ENCODE measurements at places on chromosomes 1 and 21.

DNA sequence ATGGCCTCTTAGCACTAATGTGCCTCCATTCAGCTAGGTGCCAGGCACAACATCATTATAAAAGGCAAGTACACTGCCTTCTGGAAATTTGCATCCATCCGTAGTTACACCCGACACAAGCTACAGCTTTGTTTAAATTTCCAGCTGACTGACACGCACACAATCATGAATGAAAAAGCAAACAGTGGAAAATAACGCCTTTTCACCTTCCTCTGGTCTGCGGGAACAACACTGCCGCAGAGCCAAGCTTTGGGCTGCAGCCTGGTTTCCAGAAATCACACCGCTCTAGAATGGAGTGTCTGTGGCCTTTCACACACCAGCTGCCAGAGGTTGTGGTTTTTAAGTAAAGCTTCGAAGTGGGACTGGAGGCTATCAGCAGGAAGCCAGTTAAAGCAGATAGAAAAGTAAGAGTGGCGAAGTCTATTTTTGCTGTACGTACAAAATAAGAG is 142.8 kb upstream of the COA6 start:
- no peak for DNase-seq

GRCh38 chr1:204400882-204401510 is 10.6 kb downstream of the PPP1R15B start:
- no peak for DNase-seq

- no peak for DNase-seq
These were observed 92.9 kb upstream of the ERG start for GRCh38 chr21:38591218-38591537.

DNA sequence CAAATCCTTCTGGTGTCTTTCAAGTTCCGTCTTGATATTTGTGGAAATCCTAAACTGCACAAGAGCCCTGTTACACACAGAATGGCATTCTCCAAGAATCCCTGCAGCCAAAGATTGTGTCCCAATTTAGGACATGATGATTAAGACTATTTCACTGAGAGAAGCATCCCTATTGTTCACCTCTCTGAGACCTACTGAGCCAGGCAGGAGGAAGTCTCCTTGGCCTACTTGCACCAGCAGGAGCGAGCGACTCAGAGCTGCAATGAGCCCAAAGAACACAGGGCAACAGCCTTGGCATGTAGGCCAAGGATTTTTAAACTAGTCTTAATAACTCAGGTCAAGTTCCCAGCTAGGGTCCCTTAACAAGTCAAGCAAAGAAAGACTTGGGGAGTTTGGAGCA is 79.4 kb upstream of the RUNX1 start:
- DNase-seq: no peak

GRCh38 chr1:75742047-75742625 is 17.6 kb downstream of the ACADM start:
- DNase-seq: no peak

GRCh38 chr1:78277253-78277652 is 213.5 kb upstream of the PTGFR start:
- no peak for DNase-seq

GRCh38 chr1:77068013-77068412 is 151.2 kb downstream of the PIGK start:
- no peak for DNase-seq

DNA sequence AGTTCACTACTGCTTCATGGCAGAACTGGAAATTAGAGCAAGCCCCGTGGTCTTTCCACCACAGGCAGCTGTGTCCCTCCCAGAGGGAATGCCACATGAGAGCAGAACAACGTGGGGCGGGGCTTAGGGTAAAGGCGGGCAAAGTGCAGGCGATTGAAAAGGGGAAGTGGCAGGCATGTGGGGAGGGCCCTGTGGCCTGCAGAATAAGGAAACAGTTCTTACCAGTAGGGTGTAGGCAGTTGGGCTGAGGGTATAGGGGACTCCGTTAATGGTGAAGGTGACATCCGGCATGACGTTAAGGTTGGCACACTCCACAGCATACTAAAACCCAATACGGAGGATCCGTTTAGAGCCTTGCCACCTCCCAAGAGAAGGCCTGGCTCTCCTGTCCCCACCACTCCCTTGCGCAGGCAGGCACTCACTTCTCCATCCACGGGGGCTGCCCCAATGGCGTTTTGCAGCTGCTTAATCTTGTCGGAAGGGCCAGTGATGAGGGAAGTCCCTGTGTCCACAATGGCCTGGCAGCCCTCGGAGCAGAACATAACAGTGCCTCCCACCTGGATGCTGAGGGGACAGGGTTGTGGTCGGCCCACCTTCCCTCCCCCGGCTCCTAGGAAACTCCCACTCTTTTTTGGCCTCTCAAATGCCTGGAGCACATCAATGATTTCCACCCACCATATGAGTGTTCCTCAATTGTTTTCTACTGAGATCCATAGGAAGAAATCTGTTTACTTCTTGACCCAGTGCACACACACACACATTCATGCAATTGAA is 9.1 kb upstream of the RAB7B start:
- DNase-seq: no peak

GRCh38 chr1:163509114-163509513 is 187.4 kb downstream of the NUF2 start:
- no peak for DNase-seq
